ENCODE measurements at places on chromosomes 3 and 15. TPM values are rescaled to one million over a fixed set of nuclear protein-coding genes. Genes with fewer than 3 reads are reported as not detected.

DNA sequence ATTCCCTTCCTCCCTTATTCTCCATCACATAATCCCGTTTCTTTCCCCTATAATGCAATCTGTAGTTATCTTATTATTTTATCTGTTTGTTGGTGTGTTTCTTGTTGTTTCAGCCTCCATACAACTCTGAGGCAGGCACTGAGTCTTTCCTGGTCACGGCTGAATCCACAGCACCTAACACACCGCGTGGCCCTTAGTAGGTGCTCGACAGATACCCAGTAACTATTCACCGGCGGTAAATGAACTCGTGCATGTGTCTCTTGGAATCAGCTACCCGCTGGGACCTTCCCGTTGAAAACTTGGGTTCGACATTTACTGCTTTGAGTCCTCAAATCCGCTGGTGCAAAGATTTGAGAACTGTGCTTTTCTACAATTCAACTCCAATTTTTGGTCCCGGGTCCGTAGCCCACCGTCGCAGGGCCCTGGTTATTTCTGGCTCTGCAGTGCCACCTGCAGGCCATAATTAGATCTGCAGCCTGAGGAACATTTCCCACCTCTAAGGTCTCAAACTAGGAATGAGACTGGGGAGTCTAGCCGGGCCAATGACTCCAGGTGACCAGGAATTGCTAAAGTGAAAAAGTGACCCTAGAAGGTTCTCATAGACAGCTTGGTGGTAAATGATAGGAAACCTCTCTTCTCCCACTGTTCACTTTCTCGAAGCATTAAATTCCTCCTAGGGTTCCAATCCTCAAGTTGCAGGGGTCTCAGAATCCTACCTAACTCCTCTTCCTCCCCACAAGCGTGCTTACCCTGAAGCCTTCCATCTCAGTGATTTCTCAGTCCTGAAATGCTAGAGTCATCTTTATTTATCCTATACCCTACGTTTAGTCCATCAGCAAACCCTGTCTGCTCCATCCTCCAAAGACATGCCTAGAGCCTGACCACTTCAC, 40.0 kb upstream of the TRH start:
- no peak for DNase-seq
- no peak overlapping the region for H3K27ac ChIP-seq
- H3K4me3 ChIP-seq = peak overlapping the region; percentile 19
- peaks cover 4% of the 10 kb centered on the region for H3K27me3 ChIP-seq
- no peaks in the 10 kb centered on the region for H3K36me3 ChIP-seq

- no peak for DNase-seq
- H3K4me1 ChIP-seq = no peaks in the 10 kb centered on the region
- no peak overlapping the region for H3K4me3 ChIP-seq
- no peak overlapping the region for H3K27ac ChIP-seq
- no peaks in the 10 kb centered on the region for H3K36me3 ChIP-seq
These were observed 179.3 kb downstream of the THRB start for GRCh38 chr3:24315356-24315755.

DNA sequence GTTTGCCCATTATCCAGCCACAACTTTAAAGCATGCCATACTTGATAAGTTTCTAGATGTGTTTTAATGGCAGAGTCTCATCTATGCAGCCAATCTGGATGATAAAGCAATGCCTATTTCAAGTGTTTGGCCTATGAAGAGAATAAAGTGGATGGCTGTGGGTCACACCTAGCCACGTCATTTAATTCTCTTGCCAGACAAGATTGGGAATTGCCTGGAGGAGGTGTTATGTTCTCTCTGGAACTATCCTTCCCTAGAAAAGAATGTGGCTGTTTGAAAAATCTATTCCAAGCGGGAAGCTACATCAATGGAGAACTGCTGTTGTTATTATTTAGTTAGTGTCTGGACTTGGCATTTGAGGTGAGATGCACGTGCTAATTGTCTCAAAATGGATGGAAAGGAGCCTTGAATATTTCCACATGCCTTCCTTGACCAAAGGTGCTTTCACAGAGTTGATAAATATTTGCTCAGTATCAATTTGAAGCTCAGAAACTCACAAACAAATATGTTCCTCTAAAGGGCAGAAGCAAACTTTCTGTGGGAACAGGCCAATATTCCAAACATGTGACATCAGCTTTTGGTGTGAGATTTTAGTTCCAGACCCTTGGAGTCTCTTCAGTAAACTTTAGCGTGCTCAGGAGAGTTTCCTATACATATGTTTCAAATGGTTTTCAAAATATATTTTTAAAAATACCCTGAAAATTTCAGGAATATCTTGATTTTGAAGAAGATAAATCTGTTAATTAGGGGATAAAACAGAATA, 510.6 kb upstream of the SGO1 start:
- H3K27me3 ChIP-seq = no peaks in the 10 kb centered on the region
- no peaks in the 10 kb centered on the region for H3K4me1 ChIP-seq
- H3K36me3 ChIP-seq = no peaks in the 10 kb centered on the region
- H3K27ac ChIP-seq = no peak overlapping the region

The STARD9 gene
- total RNA-seq = 14.2 TPM

DNA sequence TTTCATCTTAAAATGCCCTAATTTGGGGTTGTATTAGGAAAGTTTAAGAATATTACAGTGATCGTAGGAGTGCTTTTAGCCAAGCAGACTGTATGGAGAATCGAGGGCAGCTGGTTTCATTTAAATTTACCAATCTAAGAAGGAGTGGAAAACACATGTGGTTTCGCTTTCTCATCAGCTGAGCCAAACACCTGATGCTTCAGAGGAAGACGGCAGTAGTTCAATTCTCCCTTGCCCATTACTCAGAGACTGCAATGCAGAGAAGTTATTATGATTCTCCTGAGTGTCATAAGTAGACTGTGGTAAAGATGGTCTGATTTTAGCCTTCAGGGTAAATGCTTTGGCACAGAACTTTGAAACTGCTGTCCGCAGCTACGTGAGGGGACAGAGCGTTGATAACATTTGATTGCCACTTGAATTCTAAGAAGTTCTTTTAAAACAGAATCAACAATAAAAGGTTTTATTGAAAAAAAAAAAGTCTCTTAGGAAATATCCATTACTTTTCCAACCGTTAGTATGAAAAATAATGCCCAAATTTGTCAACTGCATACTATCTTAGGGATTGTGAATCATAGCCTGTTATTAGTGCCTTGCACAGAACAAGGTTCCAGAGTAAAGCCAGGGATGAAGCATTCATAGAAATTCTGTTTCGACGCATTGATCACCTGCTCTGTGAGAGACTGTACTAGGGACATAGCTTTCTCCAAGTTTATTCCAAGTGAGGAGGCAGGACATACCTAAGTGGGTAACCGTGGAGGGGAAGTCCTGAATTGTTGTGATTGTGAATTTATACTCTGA, 25.6 kb downstream of the LYSMD4 start:
- no peaks in the 10 kb centered on the region for H3K27me3 ChIP-seq
- peaks cover 64% of the 10 kb centered on the region for H3K4me1 ChIP-seq
- H3K36me3 ChIP-seq = peaks cover 28% of the 10 kb centered on the region
- DNase-seq = no peak
- peak overlapping the region; percentile 6 for H3K4me3 ChIP-seq

DNA sequence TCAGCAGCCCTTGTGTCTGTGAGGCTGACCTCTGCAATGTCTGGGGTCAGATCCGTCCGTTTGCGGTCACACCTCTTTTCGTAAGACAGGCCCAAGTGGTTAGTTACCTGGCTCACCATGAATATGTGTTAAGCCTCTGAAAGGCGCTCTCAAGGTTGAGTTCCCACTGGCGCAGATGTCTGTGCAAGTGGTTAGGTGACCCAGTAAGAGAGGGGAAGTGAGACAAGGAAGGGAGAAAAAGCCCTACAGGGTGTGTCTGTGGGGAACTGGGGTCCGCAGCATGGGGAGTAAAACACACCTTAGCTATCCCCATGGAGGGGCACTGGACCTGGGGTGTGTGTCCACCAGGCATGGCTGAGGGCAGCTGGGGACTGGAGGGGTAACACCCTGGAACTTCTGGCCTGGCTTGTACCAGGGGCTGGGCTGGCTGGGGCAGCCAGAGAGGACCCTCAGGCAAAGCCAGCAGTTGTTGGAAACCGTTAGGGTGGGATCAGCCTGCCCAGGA, 391.6 kb upstream of the PROK2 start:
- H3K27ac ChIP-seq = peak overlapping the region; percentile 28
- DNase-seq = no peak
- peaks cover 58% of the 10 kb centered on the region for H3K4me1 ChIP-seq
- no peaks in the 10 kb centered on the region for H3K36me3 ChIP-seq
- no peaks in the 10 kb centered on the region for H3K27me3 ChIP-seq
- peak overlapping the region; percentile 41 for H3K4me3 ChIP-seq

DNA sequence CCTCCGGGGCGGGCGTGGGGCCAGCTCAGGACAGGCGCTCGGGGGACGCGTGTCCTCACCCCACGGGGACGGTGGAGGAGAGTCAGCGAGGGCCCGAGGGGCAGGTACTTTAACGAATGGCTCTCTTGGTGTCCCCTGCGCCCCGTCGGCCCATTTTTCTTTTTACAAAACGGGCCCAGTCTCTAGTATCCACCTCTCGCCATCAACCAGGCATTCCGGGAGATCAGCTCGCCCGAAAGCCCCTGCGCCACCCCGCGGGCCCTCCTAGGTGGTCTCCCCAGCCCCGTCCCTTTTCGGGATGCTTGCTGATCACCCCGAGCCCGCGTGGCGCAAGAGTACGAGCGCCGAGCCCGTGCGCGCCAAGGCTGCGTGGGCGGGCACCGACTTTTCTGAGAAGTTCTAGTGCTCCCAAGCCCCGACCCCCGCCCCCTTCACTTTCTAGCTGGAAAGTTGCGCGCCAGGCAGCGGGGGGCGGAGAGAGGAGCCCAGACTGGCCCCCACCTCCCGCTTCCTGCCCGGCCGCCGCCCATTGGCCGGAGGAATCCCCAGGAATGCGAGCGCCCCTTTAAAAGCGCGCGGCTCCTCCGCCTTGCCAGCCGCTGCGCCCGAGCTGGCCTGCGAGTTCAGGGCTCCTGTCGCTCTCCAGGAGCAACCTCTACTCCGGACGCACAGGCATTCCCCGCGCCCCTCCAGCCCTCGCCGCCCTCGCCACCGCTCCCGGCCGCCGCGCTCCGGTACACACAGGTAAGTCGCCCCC, at the start of gene THBS1:
THBS1 (plus strand) TSS at position 595 of the 757 bp plus-strand sequence. CDS start 779 bp downstream, outside the sequence.
- peak within 1 kb of the TSS; percentile 94 for H3K27ac ChIP-seq
- DNase-seq = peak; percentile 98
- H3K27me3 ChIP-seq = no peaks in the 10 kb centered on the region
- peaks cover 62% of the 10 kb centered on the region for H3K4me1 ChIP-seq
- H3K4me3 ChIP-seq = peak within 1 kb of the TSS; percentile 90
- peaks cover 11% of the 10 kb centered on the region for H3K36me3 ChIP-seq

- no peaks in the 10 kb centered on the region for H3K36me3 ChIP-seq
- H3K4me3 ChIP-seq = no peak overlapping the region
- no peak overlapping the region for H3K27ac ChIP-seq
- H3K27me3 ChIP-seq = no peaks in the 10 kb centered on the region
These were observed 107.9 kb downstream of the GMPS start for GRCh38 chr3:155978324-155978723.

- no peak overlapping the region for H3K4me3 ChIP-seq
- no peak for DNase-seq
- no peaks in the 10 kb centered on the region for H3K36me3 ChIP-seq
- H3K27ac ChIP-seq = peak overlapping the region; percentile 99
These were observed 14.2 kb downstream of the LRIG1 start for GRCh38 chr3:66486646-66487045.

- no peak overlapping the region for H3K4me3 ChIP-seq
- H3K27me3 ChIP-seq = no peaks in the 10 kb centered on the region
- H3K27ac ChIP-seq = no peak overlapping the region
- peaks cover 14% of the 10 kb centered on the region for H3K4me1 ChIP-seq
- DNase-seq = peak; percentile 68
These were observed 190.8 kb downstream of the ZNF621 start for GRCh38 chr3:40715551-40715950.

The THRB gene
- 31.5 TPM for total RNA-seq

- peaks cover 53% of the 10 kb centered on the region for H3K4me1 ChIP-seq
- DNase-seq = no peak
- no peaks in the 10 kb centered on the region for H3K27me3 ChIP-seq
- H3K4me3 ChIP-seq = no peak overlapping the region
- no peaks in the 10 kb centered on the region for H3K36me3 ChIP-seq
These were observed 261.2 kb downstream of the LPP start for GRCh38 chr3:188415196-188415595.

GRCh38 chr3:160929595-160929994, 173.6 kb downstream of the PPM1L start:
- H3K36me3 ChIP-seq = no peaks in the 10 kb centered on the region
- no peak for DNase-seq
- peaks cover 31% of the 10 kb centered on the region for H3K4me1 ChIP-seq
- H3K27me3 ChIP-seq = no peaks in the 10 kb centered on the region

- no peaks in the 10 kb centered on the region for H3K27me3 ChIP-seq
- H3K4me3 ChIP-seq = no peak overlapping the region
- no peaks in the 10 kb centered on the region for H3K4me1 ChIP-seq
- no peak overlapping the region for H3K27ac ChIP-seq
These were observed 791.6 kb upstream of the ARRDC4 start for GRCh38 chr15:97168704-97169475.

- no peaks in the 10 kb centered on the region for H3K36me3 ChIP-seq
- H3K4me3 ChIP-seq = no peak overlapping the region
- H3K27ac ChIP-seq = no peak overlapping the region
- H3K27me3 ChIP-seq = no peaks in the 10 kb centered on the region
These were observed 18.8 kb downstream of the TNIK start for GRCh38 chr3:171441381-171441780.

DNA sequence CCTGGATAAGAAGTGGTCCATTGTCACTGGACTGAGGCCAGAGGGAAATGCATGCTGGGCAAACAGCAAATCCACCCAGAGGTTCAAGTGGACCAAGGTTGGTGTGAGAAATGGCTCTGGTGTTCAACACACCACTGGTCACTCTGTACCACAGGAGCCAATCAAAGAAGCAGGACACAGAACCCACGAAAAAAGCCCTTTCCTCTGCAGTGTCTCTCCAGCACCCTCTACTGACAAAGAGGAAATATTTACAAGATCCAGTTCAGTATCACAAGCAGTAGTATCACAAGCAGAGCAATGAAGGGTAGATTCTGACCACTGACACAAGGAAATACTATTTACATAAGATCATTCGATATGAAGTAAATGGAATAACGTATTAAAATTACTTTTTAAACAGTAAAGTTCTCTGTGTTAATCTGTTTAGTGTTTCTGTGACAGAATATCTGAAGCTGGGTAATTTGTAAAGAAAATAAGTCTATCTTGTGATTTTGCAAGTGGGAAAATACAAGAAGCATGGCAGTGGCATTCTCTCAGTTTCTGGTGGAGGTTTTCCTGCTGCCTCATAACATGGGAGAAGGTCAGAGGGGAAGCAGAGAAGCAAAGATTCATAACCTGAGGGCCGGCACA, 390.7 kb downstream of the EFHB start:
- H3K36me3 ChIP-seq = no peaks in the 10 kb centered on the region
- no peaks in the 10 kb centered on the region for H3K27me3 ChIP-seq
- no peaks in the 10 kb centered on the region for H3K4me1 ChIP-seq

DNA sequence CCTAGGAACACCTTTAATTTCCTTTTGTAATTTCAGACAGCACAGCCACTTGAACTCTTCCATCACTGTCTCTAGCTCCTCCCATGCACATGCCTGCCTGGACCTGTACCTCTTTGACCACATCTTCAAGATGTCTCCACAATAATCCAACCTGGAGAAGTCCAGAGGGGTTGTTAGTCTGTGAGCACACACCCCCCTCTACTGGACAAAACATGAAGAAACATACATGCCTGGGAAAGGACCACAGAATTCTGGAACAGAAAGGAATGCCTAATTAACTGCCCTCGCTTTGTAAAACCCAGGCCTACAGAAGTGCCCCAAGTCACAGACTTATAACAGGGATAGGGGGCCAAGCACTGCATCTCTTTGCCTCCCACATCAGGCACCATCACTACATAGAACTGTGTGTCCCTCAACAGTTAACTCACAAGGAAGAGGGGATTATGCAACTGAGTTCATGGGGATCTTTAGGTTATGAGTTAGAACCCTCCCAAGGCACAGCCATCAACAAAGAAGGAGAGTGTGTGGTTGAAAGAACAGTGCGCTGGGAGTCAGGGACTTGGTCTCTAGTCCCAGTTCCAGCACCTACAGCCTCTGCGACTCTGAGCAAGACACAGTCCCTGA, 61.7 kb downstream of the FMN1 start:
- no peak overlapping the region for H3K27ac ChIP-seq
- no peaks in the 10 kb centered on the region for H3K27me3 ChIP-seq
- no peak overlapping the region for H3K4me3 ChIP-seq
- peaks cover 30% of the 10 kb centered on the region for H3K4me1 ChIP-seq
- H3K36me3 ChIP-seq = no peaks in the 10 kb centered on the region

Data from esophagus muscularis mucosa (tissue), 4 donors.